ENCODE measurements at places on chromosomes 3 and 15. TPM values are rescaled to one million over a fixed set of nuclear protein-coding genes. Genes with fewer than 3 reads are reported as not detected.

HDC gene
- 5.4 TPM for total RNA-seq

DNA sequence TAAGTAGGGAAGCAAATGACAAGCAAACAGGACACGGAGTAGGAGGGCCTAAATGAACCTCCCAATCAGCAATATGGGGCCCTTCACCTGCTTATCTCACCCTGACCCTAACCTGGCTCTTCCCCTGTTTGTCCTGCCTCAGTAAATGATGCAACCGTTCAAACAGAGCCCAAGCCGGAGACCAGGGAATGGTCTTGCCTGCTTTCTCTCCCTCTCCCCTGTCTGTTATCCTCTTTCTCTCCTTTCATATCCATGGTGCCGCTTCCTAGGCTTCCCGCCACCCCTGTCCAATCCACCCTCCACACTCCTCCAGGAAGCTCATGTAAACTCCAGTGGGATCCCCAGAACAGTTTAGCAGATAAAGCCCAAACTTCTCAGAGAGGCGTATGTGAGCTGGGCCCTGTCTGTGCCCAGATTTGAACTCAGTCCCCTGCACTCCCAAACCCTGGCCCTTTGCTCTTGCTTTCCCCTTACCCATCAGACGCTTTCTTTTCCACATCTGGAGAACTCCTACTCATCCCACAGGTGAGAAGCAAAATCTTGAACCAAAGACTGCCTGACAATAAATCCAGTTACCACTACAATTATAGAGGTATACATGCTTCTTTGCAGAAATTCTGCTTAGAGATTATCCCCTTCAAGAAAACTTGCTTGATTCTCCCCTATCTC lies 45.7 kb upstream of the STT3B start:
- no peak for DNase-seq

GRCh38 chr3:87621667-87622066 lies 345.3 kb upstream of the POU1F1 start:
- no peak for DNase-seq

DNA sequence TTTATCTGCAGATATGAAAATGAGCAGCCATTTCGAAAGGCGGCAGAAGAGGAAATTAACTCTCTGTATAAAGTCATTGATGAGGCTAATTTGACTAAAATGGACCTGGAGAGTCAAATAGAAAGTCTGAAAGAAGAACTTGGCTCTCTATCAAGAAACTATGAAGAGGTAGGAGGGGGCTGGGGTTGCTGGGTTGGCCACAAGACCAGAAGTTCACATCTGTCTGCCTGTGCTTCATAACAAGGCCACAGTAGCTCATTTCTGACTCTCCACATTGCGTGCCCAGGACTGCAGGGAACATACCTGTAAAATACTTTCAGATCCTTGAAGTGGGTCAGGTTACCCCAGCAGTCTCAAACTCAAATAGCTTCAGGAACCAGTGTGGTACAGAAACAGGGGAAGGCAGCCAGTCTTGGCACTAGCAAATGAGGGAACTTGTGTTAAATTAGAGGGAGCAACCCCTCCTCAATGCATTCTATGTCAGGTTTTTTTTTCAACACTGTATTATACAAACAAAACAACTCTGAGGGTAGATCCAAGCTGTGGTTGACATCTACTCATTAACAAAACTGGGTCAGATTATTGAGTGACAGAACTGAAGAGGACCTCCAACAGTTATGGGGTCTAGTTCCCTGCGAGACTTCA lies 48.7 kb downstream of the BFSP2 start:
- DNase-seq, result no peak

ADAMTS17 gene
- total RNA-seq, result 4.0 TPM

HCN4 gene
- total RNA-seq, result not detected

DLL4 gene
- 9.8 TPM for total RNA-seq

GRCh38 chr15:48006031-48006511 lies 114.7 kb upstream of the SLC24A5 start:
- no peak for DNase-seq
